Right ventricle myocardium superior (tissue), 1 donor: ENCODE measurements at places on chromosomes 7 and 10. TPM values are rescaled to one million over a fixed set of nuclear protein-coding genes. Genes with fewer than 3 reads are reported as not detected.

The VPS37D gene
- total RNA-seq: 2.7 TPM

GRCh38 chr10:44985175-44985681, 6.6 kb upstream of the DEPP1 start:
- DNase-seq: no peak

DNA sequence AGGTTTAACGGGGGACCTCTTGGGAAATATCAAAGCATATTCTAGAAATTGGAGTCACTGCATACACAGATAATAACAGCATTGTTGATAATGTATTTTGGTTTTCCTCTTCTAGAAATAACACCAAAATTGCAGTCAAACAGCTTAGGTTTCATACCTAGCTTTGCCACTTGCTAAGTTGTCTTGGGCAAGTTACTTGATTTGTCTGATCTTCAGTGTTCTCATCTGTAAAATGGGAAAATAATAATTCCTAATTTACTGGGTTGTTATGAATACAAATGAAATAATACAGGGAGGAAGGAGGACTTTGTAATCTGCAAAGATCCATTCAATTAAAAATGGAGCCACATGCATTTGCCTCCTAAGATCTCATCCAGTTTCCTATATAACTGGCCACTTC, 20.3 kb upstream of the NUP205 start:
- no peak for DNase-seq

DNA sequence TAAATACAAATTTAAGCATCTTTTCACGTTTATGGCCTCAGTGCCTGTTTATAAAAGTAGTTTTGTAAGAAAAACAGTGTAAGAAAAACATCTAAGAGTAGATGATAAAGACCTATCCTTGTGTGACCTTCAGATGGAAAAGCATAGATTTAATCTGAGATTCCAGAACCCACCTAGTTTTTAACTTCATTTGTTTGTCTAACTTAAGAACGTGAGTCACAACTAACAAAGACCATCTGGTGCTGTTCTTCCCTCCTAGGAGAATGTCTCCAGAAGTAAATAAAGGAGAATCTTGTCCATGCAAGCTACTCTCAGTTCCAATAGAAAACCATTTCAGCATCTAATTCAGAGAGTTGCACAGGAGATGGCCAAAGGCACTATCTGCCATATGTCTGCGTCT, 265.4 kb upstream of the C7orf33 start:
- DNase-seq: no peak

GRCh38 chr7:69896121-69896520, 297.8 kb downstream of the AUTS2 start:
- no peak for DNase-seq

DNA sequence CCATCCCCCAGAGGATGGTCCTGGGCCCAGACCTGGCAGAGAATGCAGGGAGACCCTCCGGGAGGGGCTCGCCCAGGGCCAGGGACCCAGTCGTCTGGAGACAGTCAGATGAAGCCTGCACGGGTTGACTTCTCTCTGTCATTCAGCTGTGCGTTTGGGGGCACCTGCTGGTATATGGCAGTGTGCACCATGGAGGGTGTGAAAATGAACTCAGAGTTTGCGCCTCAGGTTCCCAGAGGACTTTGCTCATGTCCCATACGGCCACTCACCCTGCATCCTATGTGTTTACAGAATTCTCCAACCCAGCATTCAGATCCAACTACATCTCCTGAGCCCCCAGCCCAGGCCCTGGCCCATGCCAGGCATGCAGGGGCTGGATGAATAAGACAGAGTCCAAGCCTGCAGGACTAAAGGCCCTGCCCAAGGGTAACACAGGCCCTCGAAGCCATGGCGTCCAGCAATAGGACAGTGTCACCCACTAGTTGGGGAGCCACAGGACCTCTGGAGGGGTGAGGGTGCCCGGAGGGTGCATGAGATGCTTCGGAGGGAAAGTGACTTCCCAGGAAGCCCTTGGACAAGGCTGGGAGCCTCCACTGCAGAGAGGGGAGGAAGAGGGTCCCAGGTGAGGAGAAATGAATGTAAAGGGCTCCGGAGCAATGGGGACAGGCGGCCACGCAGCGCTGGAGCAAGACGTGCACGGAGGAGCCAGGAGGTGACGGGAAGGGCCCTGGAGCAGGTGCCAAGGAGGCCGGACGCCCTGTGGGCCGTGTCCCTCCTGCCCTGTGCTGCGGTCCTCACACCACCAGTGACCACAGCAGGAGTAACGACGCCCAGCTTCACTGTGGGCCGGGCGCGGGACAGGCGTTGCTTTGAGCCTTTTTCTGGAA, 36.3 kb downstream of the CALML3 start:
- peak; percentile 29 for DNase-seq

- DNase-seq: no peak
Observed at GRCh38 chr10:61895898-61896600, 5.5 kb upstream of the ARID5B start.

DNA sequence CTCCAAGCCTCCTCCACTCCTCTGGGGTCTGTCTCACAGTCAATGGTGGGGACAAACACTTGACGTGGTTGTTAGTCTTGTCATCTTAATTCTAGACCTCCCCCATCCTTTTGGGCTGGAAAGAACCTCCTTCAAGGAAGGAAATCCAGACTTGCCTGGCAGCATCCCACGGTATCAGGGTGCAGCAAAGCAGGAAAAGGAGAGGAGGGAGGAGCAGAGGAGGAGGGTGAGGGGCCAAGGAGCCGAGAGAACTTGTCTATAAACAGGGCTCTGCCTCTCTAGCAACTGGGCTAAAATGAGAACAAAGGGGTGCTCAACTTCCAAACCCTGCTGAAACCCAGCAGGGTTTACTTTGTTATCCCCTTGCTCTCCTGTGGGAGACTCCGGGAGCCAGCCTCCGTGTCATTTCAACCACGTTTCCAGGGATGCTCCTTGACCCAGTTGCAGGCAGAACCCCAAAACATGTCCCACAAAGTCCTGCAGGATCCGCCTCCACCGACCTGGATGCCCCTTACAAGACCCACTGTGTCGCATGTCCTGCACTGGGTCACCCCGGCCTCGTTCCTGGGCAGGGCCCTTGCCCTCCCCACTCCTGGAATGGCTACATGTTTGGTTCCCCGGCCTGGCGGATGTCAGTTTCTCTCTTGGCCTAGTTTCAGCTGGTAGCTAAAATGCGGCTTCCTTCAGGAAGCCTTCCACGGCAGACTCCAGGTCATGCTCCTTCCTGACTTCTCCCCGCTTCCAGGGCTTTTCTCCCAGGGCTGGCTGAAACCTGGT, 69.7 kb upstream of the MGMT start:
- no peak for DNase-seq

- peak; percentile 34 for DNase-seq
Observed at GRCh38 chr7:1712907-1713501, 42.9 kb downstream of the ELFN1 start.
